MCF 10A (cell line): ENCODE measurements at places on chromosomes 13 and 19. TPM values are rescaled to one million over a fixed set of nuclear protein-coding genes. Genes with fewer than 3 reads are reported as not detected.

GRCh38 chr13:20337884-20338551 is 105.9 kb upstream of the GJB6 start:
- peaks cover 4% of the 10 kb centered on the region for H3K36me3 ChIP-seq
- peak overlapping the region; percentile 40 for H3K27ac ChIP-seq

RNF17 gene
- not detected in 2 replicates for total RNA-seq

DACT3 gene
- total RNA-seq = 0.09 TPM in 1 of 2 replicates, not detected in the other

- H3K27ac ChIP-seq = no peak overlapping the region
- no peaks in the 10 kb centered on the region for H3K4me1 ChIP-seq
- no peaks in the 10 kb centered on the region for H3K27me3 ChIP-seq
- DNase-seq = no peak
- H3K4me3 ChIP-seq = no peak overlapping the region
- peaks cover 89% of the 10 kb centered on the region for H3K36me3 ChIP-seq
These were observed 29.0 kb downstream of the UPF1 start for GRCh38 chr19:18860725-18861124.

DNA sequence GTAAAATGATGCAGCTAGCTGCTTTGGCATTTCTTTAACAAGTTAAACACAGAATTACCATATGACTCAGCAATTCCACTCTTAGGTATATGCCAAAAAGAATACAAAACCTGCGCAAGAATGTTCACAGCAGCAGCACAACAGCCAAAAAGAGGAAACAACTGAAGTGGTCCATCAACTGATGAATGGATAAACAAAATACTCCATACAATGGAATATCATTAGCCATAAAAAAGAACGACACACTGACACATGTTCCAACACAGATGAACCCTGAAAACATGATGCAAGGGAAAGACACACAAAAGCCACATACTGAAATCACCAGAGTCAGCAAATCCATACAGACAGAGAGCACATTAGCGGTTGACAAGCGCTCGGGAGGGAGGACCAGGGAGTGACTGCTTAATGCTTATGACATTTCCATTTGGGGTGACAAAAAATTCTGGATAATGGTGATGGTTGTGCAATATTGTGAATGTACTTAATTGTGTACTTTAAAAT is 3.0 kb downstream of the PCID2 start:
- peak overlapping the region; percentile 50 for H3K27ac ChIP-seq
- peaks cover 13% of the 10 kb centered on the region for H3K36me3 ChIP-seq
- H3K4me1 ChIP-seq = peaks cover 45% of the 10 kb centered on the region
- no peaks in the 10 kb centered on the region for H3K27me3 ChIP-seq
- peak; percentile 15 for DNase-seq
- peak overlapping the region; percentile 58 for H3K4me3 ChIP-seq

C19orf33 gene
- total RNA-seq = 343 and 381 TPM in 2 replicates

TPTE2 gene
- total RNA-seq = not detected in 2 replicates
